ENCODE measurements at places on chromosomes 16 and 17. TPM values are rescaled to one million over a fixed set of nuclear protein-coding genes. Genes with fewer than 3 reads are reported as not detected.

ACSM3 gene
- 3.2 TPM for polyA plus RNA-seq

DNA sequence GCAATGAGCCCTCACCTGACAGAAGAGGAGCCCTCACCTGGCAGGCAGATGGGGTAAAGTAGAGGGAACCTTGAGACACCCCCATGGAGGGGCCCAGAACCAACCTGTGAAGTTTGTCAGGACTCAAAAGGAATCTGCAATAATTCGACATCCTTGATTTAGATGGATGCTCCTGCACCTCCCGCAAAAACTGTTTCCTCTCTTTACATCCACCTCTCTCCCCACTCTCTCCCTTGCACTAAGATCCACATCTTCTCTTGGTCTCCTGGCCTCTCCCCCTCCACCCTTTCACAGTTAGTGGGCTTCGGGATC is 34.9 kb upstream of the RBFOX3 start:
- DNase-seq = no peak

- DNase-seq = no peak
These were observed 106.3 kb downstream of the SMG6 start for GRCh38 chr17:2197271-2197670.

DNA sequence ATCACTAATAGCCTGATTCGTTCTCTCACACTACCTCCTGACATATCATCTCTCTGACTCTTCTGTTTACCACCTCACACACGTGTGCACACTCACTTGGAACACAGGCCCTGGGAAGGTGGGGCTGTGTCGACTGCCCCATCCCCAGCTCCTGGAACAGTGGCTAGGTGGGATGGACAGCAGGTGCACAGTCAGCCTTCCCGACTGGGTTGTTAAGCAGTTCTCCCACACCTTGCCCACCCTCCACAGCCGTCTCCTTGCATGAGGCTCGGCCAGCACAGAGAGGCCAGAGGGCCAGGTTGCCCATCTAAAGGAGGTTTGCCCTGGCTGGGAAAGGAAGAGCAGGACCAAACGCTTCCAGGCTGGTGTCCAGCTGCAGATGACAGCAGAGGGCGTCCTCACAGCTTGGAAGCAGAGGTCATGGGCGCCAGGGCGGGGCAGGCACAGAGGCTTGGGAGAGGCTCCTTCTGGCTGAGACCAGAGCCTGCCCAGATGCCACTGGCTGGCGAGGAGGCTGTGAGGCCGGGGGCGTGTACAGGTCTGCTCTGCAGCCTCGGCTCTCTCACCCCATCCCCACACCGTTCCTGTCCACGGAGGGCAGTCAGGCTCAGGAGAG is 92.8 kb downstream of the AMFR start:
- DNase-seq = peak; percentile 57

Measured in muscle of back (tissue), 13 donors.